Caudate nucleus (tissue), 63 donors: ENCODE measurements at places on chromosomes 16 and 17.
A peak's percentile ranks its signal among the peaks of the same experiment; 100 is the strongest.

DNA sequence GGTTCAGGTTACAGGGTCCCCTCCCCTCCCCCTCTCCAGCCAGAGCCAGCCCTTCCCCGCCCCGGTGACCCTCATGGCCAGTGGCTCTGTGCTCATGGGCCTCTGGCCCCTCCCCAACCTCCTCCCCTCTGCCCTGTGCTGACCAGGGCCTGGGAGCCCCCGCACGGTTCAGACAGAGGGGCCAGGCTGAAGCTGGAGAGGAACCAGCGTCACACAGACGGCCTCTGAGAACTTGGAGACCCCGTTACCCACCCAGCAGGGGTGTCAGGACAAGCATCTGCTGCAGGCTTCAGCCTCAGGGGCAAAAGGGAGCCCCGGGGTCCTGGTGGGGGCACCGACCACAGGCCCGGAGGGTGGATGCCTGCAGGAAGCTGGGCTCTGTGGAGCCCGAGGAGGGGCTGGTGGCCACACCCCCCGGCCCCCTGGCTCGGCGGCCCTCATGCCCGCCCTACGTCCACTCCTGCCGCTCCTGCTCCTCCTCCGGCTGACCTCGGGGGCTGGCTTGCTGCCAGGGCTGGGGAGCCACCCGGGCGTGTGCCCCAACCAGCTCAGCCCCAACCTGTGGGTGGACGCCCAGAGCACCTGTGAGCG lies at the start of gene WFIKKN1:
Gene WFIKKN1, plus strand, starts transcription at position 171 of the 591 bp plus-strand sequence. Its CDS starts 269 bp downstream, at position 440.
- DNase-seq = no peak

DNA sequence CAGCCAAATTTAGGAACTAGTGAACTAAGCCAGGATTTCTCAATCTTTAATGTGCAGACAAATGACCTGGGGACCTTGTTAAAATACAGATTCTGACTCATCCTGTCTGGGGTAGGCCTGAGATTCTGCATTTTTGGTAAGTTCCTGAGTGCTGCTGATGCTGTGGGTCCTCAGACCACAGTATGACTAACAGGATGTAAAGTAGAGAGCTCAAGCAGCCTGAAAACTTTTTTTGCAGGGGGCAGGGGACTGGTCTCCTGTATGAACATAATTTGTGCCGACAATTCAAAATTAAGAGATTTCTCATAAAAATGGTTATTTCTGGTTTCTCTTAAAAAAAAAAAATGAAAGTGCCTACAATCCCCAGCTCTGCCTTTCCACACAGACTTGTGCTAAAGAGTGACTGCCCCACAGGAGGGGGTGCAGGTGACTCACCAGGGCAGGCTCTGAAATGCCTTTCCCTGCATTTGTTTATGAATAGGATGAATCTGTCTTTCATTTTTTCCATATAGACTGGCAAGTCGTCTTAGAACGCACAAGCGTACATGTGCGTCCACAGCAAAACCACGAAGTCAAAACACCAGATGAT lies 271.5 kb downstream of the PHKB start:
- no peak for DNase-seq

DNA sequence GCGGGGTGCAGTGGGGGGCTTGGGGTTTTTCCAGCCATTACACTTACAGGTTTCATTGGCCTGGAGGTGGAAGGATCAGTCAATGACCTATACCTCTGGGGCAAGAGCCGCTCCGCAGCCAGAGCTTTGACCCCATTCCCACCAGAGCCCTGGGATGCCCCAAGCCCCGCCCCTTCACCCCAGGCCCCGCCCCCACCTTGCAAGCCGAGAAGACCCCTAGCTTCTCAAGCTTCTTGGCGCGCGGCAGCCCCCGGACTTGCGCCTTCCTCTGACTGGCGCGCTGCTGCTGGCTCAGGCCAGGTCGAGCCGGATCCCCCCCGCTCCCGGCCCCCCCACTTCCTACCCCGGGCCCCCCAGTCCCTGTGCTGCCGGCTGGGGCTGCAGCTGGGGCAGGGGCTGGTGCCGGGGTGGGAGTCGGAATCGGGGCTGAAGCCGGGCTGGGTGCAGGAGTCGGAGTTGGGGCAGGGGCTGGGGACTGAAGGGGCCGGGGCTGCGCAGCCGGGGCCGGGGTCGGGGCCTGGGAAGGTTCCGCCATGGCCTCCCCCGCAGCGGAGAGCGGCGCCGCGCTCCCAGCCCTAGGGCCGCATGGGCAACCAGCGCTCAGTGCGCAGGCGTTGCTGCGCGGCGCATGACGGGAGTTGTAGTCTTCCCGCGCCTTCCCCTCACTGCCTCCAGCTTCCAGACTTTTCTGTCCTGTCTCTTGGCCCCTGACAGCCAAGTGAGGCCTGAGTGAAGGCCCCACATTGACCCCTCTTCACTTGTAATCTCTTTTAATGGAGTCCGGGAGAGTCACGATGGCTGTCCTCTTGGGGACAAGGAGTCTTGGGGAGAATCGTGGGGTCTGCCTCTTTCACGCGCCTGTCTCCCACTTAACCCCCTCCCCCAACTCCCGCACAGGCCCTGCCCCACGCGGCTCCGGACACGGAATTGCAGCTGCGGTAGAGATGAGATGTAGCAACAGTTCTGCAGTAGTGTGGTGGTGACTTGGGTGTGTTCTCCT lies at the start of gene KAT2A:
Gene KAT2A, minus strand, starts transcription at position 598 of the 1,000 bp plus-strand sequence. Its CDS starts 63 bp downstream, at position 535.
- peak; percentile 60 for DNase-seq

DNA sequence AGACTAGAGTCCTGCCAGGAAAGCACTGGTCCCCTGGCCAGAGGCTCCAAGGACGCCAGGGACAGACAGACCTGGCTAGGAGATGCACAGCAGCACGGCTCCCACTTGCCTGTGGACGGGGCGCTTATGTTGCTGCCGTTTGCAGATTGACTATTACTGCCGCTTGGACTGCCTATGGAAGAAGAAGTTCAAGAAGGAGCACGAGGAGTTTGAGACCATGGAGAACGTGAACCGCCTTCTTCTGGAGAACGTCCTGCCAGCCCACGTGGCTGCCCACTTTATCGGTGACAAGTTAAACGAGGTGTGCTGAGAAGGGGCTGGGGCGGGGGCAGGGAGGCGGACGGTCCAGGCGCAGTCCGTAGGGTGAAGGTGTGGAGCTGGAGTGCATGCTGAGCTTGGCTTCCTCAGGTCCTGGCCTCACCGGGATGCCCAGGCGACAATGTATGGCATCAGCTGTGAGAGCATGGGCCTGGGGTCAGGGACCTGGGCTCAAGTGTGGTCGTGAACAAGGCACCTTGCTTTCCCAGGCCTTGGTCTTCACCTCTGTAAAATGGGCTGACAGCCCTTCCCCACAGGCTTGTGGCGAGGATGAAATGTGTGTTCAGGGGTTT lies 45.6 kb downstream of the ADCY7 start:
- DNase-seq = no peak

GRCh38 chr16:51549836-51550235 lies 398.8 kb upstream of the SALL1 start:
- DNase-seq = no peak

DNA sequence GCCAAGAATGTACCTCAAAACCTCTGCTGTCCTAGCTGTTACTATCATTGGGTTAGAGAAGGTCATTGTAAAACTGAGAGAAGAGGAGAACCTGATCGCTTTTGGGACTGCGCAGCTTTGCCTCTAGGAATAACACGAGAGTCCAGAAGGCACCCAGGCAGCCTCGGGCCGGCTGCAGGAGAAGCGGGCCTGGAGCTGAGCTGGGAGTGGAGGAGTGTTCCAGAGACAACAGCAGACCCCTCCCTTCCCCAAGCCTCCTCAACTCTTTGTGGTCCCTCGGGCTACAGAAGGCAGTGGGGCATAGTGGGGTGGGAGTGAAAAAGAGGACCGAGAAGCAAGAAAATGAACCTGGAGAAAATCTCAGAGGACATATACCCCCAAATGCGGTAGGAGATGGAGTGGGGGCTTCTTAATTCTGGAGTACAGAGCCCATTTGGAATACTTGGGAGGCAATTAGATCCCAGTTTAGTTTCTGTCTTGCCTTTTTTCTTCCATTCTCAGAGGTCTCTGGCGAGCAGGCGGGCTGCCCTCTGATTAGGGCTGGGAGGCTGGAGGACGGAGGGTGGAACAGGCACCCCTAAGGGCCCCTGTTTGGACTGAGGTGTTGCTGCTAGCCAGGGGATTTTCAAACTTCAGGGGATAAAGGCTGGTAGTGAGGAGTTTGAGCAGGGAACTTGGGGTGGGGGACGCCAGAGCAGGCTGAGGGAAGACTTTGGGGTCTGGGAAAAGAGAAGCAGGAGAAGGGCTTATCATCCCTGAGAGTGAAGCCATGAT lies 13.3 kb upstream of the HOXB2 start:
- DNase-seq = no peak

DNA sequence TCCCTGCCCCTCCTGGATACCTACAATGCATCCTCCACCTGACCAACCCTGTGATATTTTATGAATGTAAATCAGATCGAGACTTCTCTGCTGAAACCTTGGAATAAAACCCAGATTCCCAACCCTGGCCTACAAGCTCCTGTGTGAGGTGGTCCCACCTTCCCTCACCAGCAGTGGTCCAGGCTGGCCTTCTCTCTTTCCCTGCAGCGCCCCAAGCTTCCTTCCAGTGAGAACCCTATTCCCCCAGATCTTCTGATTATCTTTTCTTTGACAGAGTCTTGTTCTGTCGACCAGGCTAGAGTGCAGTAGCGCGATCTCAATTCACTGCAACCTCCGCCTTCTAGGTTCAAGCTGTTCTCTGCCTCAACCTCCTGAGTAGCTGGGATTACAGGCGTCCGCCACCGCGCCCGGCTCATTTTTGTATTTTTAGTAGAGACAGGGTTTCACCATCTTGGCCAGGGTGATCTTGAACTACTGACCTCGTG lies 2.5 kb upstream of the HELZ start:
- DNase-seq = no peak
